ENCODE measurements at places on chromosomes 7 and 10. TPM values are rescaled to one million over a fixed set of nuclear protein-coding genes. Genes with fewer than 3 reads are reported as not detected.

Gene ATG9B
- 42.2 TPM for total RNA-seq

Gene CTTNBP2
- 0.05 TPM for total RNA-seq

Gene CYTH3
- total RNA-seq = 8.1 TPM

Gene TNKS2
- total RNA-seq = 57.0 TPM

Gene RTKN2
- total RNA-seq = 0.44 TPM

Gene MEOX2
- not detected for total RNA-seq

Gene GPC2
- total RNA-seq = 39.0 TPM

Gene PHYHIPL
- total RNA-seq = not detected

Gene EBLN1
- not detected for total RNA-seq

Gene CXCL12
- not detected for total RNA-seq

Gene AGMO
- total RNA-seq = not detected

Gene CRYGN
- total RNA-seq = 1.2 TPM

Gene MMP21
- total RNA-seq = 0.71 TPM

Gene RHOBTB1
- not detected for total RNA-seq

Gene HABP2
- not detected for total RNA-seq

Gene TMEM184A
- total RNA-seq = not detected

Gene ITGB8
- not detected for total RNA-seq

Gene MYL10
- not detected for total RNA-seq

Gene EPHB6
- 48.6 TPM for total RNA-seq

Gene CALML5
- total RNA-seq = not detected

Gene CLRN3
- total RNA-seq = not detected

Gene FAM131B
- total RNA-seq = 1.2 TPM

Gene CEP55
- total RNA-seq = not detected

Gene KCNIP2
- 2.5 TPM for total RNA-seq

Gene AKR1C4
- not detected for total RNA-seq

Gene EGR2
- 1.2 TPM for total RNA-seq

Gene TSPAN13
- 1.4 TPM for total RNA-seq

Gene PPP1R17
- not detected for total RNA-seq
